ENCODE measurements at places on chromosomes 4 and X.

- DNase-seq = no peak
Observed at GRCh38 chr4:69831646-69832325, 28.2 kb downstream of the SULT1E1 start.

- no peak for DNase-seq
Observed at GRCh38 chrX:151398346-151398745, 1.3 kb downstream of the VMA21 start.

GRCh38 chrX:106710771-106711170 lies 15.7 kb upstream of the RNF128 start:
- no peak for DNase-seq

DNA sequence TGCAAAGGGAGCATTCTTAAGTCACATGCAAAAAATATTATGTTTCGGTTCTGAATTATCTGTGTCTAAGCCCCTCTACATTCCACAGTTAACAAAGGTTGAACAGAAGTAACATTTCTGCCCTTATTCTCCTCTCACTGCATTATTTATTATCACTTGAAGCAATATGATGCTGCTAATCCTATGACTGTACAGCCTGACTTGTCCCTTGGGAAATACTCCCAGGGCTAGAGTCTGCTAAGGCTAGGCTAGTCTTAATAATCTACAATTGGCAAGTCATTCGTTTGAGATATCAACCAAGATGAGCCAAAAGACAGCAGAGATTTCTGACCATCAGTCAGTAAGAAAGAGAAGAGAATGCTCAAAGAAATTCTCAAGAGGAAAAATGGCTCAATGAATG lies 226.9 kb upstream of the HCCS start:
- DNase-seq = no peak

- no peak for DNase-seq
Observed at GRCh38 chr4:41446391-41446790, 91.6 kb upstream of the LIMCH1 start.

DNA sequence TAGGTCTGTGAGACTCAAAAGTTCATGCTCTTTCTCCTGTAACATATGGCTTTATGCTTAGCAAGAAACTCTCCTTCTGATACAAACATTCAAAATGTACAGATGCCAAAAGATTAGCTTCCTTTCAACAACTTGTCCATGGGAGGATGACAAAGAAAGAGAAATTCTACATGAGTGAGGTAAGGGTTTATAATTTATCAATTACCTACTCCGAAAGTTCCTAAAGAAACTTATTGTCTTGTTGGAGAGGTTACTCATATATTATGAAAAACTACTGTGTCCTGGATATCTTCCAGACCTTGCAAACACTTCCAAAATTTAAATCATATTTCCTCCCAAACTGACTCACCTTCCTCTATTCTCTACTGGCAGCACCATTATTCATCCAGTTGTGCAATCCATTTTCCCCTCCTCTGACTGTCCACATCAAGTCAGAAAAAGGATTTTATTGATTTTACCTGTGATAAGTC lies 65.1 kb downstream of the ENPEP start:
- DNase-seq = no peak

- DNase-seq = no peak
Observed at GRCh38 chr4:23774909-23775308, 114.9 kb downstream of the PPARGC1A start.

GRCh38 chr4:110751986-110752385 lies 129.1 kb upstream of the PITX2 start:
- no peak for DNase-seq

Measured in activated gamma-delta T cell treated with Interleukin-2 at 50 U/mL for 16 hours (primary cell).